ENCODE measurements at places on chromosomes 3 and 15. TPM values are rescaled to one million over a fixed set of nuclear protein-coding genes. Genes with fewer than 3 reads are reported as not detected.

DNA sequence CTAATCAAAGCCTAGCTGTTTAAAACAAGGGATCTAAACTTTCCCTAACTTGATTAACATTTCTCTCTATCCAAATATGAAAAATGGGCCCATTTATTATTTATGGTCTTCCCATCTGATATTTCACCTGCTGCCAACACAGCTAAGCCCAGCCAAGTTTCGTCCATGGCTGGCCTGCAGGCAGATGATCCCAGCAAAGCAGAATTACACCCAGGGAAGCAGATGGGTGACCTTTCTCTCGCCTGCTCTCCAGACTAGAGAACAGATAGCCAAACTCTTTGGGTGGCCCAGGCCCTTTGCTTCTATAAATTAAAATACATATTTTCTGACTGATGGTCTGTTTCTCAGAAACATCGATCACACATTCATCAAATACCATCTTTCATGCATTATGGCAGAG, 1038.8 kb downstream of the AGBL1 start:
- DNase-seq = no peak

GRCh38 chr3:61882253-61882652, 320.9 kb downstream of the PTPRG start:
- no peak for DNase-seq

GRCh38 chr3:48561045-48561736, 2.4 kb downstream of the UCN2 start:
- DNase-seq = no peak

- DNase-seq = no peak
These were observed 14.0 kb downstream of the ABHD6 start for GRCh38 chr3:58251631-58252035.

GRCh38 chr3:45054196-45054857, 28.2 kb downstream of the CLEC3B start:
- DNase-seq = peak; percentile 56

DNA sequence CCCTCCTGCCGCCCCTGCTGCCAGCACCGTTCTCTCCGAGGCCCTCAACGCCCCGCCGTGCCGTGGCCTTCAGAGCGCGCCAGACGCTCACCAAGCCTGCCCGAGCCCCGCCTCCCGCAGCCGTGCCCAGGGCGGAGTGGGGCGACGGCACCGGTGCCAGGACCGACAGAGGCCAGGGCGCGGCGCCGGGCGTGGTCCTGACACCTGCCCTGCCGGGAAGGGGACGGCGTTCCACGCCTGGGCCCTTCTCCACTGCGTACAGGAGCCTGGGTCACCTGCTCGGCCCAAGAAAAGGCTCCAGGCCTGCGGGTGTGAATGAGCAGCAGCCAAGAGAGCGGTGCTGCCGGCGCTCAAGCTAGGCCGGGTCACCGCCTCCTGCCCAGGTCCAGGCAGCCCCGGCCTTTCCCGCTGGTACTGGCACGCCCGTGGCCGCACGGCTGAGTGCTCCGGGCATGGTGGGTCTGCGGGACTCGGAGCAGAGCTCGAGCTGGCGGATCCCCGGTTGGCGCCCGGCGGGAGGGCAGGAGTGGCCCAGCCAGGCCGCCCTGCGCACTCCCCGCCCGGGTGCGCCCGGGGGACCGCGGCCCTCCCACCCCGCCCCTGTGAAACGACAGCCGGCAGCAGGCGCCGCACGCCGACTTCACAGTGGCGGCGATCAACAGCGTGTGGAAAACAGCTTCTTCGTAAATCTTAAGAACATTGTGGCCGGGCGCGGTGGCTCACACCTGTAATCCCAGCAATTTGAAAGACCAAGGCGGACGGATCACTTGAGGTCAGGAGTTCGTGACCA, 4.2 kb downstream of the OCA2 start:
- DNase-seq = peak; percentile 28

DNA sequence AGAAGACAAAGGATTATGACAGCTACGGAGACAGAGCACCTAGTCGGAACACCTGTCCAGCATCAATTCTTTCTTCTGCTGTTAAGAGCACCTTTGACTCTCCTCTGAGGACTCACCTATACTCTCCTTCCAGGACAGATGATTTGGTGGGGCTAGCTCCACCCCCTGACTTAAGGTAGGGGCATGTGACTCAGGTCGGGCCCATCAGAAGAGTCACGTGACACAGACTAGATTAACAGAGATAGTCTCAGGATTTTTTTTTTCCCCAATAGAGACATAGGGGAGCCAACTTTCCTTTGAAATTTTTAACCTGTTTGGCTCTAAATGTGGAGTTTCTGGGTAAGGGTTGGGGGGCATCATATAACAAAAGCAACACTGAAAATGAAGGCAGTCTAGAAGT, 11.4 kb upstream of the WNT5A start:
- DNase-seq = no peak

GRCh38 chr15:101161656-101162055, 90.2 kb downstream of the CHSY1 start:
- no peak for DNase-seq

DNA sequence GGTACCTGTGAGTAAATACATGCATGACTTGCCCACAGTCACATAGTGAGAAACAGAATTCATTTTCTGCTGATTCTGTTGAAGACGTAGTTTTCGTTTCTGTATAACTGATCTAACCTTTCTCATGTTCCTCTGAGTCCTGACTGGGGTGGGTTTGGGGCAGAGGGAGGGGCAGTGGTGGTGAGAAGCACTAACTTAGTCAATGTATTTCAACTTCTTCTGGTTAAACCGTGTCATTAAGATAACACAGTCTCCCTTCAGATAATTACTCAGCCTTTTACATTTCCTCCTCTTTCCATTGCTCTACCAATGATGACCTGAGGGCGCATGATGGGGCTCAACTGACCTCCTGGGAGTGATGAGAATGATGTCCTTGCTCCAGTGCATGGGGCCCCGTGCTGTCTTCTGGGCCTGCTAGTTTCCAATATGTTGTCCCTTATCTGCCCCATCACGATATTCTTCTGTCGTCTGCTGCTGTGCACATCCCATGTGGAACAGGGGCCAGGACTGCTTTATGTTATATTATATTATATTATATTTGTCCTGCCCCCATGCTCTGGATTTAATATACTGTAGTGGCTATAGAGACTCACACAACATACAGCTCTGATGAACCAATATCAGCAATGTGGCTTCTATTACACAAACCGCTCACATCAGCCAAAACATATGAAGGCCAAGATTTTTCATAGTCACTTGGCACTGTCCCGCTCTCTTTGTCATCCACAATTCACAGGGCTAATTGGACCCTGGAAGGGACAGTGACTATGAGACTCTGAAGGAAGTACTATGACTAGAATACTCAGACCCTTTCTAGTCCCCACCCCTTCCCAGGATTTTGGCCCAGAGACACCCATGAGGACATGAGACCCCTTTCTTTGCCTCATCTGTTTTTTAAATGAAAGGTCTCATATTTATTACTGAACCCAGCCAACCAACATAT, 407.1 kb upstream of the MCTP2 start:
- no peak for DNase-seq

DNA sequence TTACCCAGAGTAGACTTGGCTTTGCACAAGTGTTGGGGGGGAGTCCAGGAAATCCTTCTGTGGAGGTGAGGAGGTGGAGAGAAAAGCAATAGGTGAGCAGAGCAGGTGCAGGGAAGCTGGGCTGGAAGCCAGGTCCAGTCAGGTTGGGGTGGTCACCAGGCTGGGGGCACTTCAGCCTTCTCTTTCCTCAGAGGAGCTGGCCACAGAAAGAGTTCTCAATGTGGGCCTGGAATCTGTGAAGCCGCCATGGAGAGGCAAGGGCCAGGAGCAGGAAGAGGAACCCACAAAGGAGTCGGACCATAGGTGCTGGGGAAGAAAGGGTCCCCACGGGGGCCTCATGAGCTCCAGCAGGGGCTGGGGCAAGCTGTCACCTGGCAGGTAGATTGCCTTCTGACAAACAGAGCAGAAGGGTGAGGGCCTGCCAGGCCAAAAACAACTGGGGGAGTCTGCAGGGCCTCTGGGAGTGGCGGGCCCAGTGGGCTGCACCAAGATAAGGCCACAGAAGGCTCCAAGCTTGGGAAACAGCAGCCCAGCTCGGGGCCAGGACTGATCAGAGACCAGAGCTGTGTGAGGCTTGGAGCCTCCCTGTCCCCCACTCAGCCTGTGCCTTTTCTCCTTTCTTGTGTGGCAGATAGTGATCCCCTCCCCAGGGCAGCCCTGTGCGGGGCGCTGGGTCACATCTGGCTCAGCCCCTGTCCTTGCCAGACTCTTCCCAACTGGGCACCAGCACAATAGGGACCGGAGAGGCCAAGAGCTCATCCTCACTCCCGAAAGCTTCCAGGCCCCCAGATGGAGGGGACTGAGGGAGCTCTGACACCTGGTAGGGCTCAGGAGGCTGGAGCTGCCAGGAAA, 53.0 kb upstream of the FGD5 start:
- no peak for DNase-seq

- DNase-seq = peak; percentile 82
These were observed 671.5 kb downstream of the FHIT start for GRCh38 chr3:60579734-60580133.

DNA sequence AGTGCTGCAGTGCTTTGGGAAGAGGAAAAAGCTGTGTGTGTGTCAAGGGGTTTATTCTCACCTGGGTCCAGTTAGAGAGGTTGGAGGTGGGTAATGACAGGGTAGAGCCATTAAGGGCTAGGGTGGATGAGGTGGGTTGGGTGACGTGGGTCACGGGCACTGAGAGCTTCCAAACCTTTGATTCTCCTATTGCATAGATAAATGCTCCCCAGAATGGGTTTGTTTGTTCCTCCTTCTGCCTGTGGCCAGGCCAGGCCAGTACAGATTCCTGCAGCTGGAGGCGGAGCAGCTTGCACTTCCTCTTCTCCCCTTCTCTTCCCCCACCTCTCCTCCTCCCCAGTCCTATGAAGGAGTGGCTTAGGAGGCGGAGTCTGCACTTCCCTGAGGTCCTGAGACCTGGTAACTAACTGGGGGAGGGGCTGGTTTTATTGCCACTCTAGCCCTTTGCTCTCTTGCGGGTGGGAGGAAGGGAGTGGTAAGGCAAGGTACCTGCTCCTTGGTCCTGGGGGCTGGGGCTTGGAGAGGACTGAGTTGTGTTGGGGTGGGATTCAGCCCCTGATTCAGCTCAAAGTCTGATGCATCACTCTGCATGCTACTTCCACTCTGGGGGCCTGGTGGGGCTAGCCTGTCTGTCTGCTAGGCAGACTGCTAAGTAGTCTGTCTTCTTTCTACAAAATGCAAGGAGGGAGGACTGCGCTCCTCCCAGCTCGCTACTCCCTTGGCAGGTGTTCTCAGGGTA, 3.5 kb downstream of the SPINT1 start:
- DNase-seq = peak; percentile 85

GRCh38 chr3:113649174-113649845, 47.1 kb downstream of the USF3 start:
- DNase-seq = no peak

GRCh38 chr3:128619146-128619890, 31.3 kb downstream of the RPN1 start:
- peak; percentile 50 for DNase-seq

MOBP gene
- total RNA-seq = not detected

RABL3 gene
- 21.3 TPM for total RNA-seq

STAC gene
- total RNA-seq = 6.7 TPM

GPR171 gene
- total RNA-seq = not detected

TMC3 gene
- not detected for total RNA-seq

GOLGA8N gene
- total RNA-seq = 1.4 TPM

Measured in PC-3 (cell line).